Central memory CD4-positive, alpha-beta T cell (primary cell): ENCODE measurements at places on chromosomes 7 and 10.

- DNase-seq = no peak
Measured at GRCh38 chr7:78792624-78793023, 660.8 kb downstream of the MAGI2 start.

DNA sequence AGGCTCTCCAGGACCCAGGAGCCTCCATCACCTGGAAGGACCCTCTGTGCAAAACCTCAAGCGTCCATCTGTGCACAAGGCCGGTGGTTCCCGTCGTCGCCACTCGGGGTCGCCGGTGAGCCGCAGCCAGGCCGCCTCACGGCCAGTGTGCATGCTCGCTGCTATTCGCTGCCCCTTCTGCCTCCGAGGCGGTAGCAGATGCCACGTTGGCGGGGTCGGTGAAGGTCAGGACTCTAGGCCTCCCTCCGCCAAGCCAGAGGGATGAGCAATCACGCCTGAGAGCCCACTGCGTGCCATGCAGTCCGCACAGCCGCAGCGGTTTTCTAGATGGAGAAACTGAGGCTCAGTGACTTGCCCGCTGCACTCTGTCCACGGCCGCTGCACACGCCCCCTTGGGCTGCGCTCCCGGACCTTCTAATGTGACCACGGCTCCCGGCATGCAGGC is 5.7 kb downstream of the UPK3B start:
- DNase-seq = no peak

GRCh38 chr10:10605551-10606081 is 412.1 kb upstream of the CELF2 start:
- no peak for DNase-seq

- no peak for DNase-seq
Measured at GRCh38 chr10:75286901-75287300, 51.1 kb upstream of the COMTD1 start.

DNA sequence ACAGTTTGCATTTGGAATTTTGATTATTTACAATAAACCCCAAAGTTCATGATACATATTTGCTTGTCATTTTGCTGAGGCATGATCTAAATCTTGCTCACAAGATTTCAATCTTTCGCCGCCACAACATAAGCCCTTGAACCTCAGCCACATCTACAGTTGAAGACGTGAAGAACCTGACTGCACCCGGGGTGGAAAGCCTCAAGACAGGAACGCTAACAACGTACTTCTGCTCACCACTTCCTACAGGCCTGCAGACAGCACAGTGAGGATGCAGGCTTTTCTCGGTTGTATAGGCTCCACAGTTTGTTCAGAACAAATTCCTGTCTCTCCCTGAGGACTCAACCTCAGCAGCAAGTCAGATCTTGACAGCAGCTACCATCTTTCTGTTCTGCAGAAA is 393.8 kb upstream of the PRKCQ start:
- peak; percentile 32 for DNase-seq

GRCh38 chr10:8403711-8404371 is 349.4 kb downstream of the GATA3 start:
- no peak for DNase-seq

DNA sequence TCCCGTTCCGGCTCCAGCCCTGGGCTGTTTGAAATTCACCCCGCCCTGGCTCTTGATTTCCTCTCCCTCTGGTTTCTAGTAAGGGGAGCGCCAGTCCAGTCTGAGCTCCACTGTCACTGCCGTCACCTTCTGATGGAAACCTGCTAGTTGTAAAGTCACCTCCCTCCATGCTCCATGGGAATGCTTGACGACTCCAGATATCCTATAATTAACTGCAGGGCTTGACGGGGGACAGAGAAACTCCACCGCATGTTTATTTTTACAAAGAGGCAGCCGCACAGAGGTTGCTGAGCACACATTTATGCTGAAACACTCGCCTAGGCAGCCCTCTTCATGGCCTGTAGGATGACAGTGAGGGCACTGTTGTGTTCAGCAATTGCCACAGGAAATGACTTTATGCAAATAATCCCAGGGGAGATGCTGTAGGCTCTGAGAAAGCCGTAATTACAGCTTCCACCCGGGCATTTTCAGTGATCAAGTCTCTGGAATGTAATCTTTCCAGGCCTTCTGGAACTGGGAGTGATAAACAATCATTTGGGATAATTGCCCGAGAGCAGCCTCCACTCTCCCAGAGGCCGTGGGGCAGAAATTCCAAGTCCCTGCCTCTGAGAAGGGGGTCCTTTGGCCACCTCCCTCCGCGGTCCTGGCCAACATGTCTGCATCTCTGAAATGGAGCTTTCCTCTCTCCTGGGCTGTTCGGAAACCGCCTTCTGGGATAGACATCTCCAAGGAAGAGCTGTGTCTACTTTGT is 300.5 kb downstream of the KLF6 start:
- DNase-seq = no peak

DNA sequence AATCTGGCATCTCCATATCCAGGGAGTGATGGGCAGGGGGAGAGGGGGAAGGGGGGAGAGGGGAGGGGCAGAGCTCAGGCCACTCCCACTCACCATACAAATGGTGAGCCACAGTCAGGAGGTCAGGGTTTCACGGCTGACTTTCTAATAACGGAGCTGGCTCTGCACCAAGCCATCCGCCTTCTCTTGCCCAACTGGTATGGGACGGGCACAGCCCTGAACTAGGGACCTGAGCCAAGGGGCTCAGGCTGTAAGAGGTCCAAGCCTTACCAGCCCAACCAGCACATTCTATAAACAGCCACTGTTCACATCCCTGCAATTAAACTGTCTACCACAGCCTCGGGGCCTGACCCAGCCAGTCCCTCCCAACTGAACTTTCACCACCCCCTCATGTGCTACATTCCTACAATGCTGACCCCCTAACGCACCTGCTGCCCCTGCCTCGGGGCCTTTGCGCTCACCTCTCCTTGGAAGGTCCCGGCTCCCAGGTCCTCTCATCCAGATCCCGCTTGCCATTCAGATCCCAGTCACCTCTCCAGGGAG is 32.5 kb downstream of the RGS10 start:
- DNase-seq = no peak

DNA sequence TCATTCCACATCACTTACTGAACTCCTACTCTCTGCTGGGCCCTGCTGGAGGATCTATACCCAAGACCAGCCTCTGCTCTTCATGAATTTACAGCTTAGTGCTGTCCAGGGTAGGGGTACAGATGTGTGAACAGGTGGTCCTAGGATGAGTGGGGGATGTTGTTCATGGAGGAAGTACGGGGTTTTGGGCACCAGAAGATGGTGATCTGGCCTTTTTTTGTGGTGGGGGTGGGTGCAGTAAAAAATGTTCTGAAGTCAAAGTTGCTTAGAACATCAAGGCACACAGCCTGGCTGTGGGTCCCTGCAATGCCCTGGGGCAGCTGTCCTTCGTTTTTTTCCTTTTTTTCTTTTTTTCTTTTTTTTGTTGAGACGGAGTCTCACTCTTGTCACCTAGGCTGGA is 34.2 kb upstream of the GNA12 start:
- DNase-seq = no peak

DNA sequence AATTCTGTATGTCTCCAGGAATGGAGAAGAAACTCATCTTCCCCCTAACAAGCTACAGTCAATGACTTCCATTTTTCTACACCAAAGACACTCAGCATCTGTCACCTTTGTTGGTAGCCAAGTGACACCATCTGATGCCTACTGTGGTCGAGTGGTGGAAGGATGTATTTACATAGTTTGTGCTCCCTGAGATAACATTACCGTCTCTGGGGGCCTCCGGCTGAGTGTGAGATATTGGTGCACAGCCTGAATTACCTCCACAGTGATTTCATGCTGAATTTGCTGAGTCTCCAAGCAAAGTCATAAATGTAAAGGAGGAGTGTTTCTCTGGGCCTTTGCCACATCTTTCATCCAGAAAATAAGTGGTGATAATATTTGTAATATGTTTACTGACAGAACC is 114.0 kb downstream of the GRID1 start:
- DNase-seq = no peak

DNA sequence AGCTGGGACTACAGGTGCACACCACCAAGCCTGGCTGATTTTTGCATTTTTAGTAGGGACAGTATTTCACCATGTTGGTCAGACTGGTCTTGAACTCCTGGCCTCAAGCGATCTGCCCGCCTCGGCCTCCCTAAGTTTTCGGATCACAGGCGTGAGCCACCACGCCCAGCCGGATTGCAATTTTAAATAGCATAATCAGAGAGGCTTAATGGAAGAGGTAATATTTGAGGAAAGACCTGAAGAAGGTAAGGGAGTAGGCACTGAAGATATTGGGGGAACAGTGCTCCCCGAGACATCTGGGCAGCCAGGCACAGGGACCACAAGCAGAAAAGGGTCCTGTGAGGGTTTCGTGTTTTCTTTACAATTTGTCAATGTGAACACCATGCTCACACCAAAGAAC is 61.4 kb upstream of the USP6NL start:
- no peak for DNase-seq

DNA sequence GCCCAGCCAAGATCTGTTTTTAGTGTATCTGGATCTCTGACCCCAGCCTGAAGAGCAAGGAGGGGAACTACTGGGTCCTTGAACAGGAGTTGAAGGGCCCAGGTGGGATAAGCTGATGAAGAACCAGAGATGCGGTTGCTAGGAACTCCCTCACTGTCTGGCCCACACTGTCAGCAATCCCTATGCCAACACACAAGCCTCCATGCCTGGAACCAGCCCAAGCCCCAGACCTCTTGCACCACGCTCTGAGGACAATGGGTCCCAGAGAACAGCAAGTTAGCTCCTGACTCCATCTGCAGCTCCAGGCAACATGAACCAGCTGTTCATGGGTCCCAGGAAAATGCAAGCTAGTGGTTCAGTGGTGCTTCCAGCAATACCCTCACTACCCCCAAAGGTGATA is 2.4 kb downstream of the NAT16 start:
- no peak for DNase-seq

DNA sequence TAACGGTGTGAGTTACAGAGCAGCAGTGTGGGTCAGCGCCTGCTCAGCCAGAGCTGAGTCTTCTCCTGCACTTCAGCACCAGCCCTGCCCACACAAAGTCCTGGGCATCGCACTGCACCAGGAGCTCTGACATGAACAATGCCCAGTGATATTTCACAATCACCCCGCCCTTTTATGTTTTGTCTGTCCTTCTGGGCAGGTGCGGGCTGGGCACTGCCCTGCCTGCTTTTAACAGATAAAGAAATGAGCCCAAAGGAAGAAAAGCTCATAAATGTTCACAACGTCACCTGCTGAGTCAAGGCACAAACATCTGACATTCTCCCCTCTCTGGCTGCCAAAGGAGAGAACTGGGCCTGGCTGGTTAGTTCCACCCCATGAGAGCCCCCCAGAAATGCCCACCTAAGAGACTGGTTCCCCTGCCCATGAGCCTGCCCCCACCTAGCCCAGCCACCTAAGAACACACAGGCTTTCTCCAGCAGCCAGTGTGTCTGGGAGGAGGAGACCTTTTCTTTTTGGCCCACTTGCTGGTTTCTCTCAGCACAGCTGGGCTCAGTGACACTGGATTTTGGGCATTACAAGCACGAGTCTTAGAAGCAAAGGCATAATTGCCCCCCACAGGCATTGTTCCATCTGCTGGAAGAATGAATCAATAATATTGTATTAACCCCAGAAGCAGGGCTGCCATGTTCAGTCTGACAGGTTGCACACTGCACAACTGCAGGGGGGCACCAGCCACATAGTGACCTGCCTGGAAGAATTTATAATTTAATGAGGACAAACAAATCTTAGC is 22.3 kb downstream of the CALML3 start:
- DNase-seq = no peak

DNA sequence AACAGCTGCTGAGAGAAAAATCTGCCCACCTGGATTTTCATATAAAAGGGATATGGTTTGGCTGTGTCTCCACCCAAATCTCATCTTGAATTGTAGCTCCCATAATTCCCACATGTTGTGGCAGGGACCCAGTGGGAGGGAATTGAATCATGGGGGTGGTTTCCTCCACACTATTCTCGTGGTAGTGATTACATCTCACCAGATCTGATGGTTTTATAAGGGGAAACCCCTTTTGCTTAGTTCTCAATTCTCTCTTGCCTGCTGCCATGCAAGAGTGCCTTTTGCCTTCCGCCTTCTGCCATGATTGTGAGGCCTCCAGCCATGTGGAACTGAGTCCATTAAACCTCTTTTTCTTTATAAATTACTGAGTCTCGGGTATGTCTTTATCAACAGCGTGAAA is 20.8 kb upstream of the MKI67 start:
- DNase-seq = no peak

DNA sequence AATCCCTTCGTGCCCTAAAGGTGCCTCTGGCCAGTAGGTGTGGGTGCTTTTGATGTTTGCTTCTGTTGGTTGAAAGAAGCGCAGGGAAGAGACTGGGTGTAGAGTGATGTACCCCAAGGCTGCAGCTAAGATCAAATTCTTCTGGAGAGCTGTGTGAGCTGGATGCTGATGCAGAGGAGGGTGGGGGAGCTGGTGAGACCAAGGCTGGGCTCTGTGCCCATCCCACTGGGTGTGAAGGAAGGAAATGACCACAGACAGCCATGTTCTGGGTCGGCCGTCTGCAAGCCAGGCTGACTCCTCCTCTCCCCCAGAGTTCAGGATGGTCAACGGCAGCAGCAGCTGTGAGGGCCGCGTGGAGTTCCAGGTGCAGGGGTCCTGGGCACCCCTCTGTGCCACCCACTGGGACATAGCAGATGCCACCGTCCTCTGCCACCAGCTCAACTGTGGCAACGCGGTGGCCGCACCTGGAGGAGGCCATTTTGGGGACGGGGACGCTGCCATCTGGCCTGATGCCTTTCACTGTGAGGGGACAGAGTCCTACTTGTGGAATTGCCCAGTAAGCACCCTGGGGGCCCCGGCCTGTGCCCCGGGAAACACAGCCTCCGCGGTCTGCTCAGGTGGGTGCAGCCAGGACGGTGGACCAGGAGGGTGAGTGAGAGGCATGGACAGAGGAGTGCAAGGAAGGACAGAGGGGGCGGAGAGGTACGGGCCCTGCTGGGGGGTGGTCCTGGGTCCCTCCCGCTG is 5.1 kb downstream of the SCART1 start:
- no peak for DNase-seq

- no peak for DNase-seq
Measured at GRCh38 chr7:156434706-156435105, 205.9 kb upstream of the RNF32 start.

GRCh38 chr7:69698109-69698825 is 100.0 kb downstream of the AUTS2 start:
- no peak for DNase-seq

DNA sequence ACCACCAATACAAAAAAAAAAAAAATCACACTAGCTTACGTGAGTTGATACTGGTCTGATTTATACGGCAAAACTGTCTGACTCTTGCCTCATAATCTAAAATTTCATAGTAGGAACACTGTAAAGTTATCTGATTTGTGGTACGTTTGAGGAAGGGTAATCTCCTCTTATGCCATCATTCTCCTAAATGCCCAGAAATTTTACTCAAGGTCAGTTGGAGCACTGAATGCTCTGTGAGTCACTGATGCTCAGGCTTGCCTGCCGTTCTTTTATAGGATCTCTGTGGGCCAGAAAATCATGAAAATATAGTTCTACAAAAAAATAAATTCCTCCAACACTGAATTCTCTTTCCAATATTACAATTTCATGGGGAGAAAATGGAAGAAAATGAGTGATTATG is 135.7 kb downstream of the PDE1C start:
- no peak for DNase-seq

DNA sequence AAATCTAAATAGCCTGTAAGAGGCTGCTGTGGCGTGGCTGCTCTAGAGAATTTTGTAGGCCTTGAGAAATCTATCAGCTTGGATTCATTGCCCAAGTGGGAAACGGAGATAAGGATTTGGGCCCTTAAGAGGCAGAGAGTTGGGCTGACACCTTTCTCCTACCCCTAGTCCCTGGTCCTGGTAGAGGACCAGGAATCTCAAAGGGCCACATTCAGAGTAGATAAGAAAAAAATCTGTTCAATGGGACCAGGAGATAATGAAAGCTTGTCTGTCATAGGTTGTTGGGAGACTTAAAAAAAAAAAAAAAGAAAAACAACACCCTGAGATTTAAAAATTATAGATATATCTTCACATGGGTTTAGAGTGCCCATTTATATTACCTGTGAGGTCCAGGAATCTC is 17.8 kb downstream of the TMEM209 start:
- no peak for DNase-seq
